Fibroblast of villous mesenchyme (primary cell): ENCODE measurements at places on chromosomes 6 and 20. TPM values are rescaled to one million over a fixed set of nuclear protein-coding genes. Genes with fewer than 3 reads are reported as not detected.

MACROD2 gene
- 1.6 and 1.7 TPM in 2 replicates for total RNA-seq

ENPP1 gene
- 6.0 and 8.4 TPM in 2 replicates for total RNA-seq

NELFCD gene
- 37.7 and 38.9 TPM in 2 replicates for total RNA-seq

CDYL gene
- 37.1 and 38.7 TPM in 2 replicates for total RNA-seq

DNA sequence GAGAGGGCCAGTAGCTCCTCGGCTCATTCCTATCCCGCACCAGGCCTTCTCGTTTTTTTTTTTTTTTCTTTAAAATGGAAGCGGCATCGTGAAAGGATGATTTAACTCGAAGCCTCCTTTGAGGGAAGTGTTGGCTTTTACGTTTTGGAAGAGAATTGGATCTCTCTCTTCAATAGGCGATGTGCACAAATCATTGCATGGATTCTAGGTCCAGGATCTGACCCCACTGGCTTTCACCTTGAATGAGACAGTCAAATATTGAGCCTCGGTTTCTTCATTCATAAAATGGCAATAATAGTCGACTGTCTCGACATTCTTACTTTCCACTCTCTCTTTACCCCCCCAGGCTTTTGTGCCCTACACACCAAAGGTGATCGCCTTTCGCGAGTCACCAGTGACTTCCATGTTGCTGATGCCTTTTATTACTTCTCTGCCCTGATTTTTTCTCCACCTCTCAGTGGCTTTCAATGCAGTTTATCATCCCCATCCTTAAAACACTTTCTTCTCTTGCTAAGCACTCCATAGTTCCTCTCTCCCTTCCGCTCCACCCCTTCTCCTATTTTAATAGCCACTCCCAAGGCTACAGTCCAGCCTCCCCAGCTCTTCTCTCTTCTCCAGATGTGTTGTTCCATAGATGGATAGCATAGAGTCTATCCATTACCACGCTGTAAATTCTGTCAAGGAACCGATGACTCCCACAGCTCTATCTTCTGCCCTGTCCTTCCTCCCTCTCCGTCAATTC is 473 bp upstream of the DTNBP1 start:
- no peak for DNase-seq

DNA sequence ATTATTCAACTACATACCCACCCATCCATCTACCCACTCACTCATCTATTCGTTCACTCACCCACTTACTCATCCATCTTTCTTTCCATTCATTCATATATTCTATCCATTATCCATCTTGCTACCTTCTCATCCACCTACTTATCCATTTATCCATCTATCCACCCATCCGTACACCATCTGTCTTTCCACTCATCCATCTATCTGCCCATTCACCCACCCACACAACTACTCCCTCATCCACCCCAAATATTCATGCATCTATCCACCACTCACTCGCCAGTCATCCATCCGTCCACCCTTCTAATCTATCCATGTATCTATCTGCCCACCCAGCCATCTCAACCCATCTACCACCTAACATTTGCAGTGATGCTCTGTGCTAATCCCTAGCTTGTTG is 13.6 kb upstream of the KCNB1 start:
- DNase-seq: no peak

GRCh38 chr6:52994031-52994838 is 849 bp downstream of the GSTA4 start:
- peak; percentile 51 for DNase-seq

DNA sequence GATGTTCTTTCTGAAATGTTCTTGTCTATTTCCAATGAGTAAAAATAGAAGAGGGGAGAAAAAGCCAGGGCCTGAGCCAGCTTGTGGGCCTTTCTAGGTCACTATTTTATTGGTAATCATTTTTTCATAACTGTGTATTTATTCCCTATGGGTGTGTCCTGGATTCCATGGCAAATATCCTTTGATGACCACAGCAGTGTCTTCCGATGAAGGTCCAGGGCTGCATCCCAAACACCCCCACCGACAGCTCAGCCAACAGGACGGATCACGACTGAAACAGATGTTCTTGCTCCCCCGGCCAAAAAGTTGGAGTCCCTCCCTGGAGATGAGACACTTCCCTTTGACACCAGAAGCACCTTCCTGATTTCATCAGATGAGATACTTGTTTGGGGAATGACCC is 105.4 kb upstream of the PLEKHG1 start:
- no peak for DNase-seq

DNA sequence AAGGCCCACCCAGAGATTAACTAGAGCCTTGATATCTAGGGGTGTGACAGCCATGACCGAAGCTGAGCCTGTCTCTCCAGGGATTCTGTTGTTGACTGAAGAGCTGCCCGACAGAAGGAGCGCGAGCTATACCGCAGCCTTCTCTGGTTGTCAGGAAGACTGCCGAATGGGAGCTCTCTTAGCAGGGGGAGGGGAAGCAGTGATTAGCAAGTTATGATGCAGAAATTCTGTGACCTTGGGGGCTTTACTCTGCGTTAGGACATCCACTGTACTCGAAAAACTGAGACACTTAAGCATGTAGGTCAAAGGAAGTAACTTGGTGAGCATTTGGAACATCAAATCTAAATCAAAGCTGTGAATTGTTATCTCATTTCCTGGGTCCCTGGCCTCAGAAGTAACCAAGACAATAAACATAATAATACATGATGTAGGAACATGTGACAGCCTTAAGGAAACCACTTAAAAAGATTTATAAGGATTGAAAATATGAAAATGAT is 84.7 kb downstream of the MAP3K4 start:
- DNase-seq: no peak

DNA sequence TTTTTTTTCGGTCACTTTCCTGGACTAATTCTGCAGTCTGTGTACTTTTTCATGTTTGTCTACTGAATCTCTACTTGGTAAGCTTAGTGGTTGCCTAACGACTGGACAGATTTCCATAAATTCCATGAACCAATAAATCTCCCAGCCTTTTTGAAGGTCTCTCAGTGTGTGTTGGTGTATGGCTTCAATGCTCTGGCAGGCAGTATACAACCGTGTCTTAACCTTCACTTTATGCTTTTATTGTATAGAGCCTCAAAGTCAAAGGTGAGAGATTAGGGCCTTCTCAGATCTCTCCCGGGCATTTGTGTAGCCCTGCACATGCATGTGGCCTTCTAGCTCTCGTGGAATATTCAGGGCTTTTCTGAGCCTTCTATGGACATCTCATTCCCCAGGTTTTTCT is 14.3 kb upstream of the CMTR1 start:
- DNase-seq: no peak

GRCh38 chr6:170199716-170200115 is 91.2 kb downstream of the DLL1 start:
- no peak for DNase-seq
